Stimulated activated CD8-positive, alpha-beta memory T cell treated with anti-CD3 and anti-CD28 coated beads, Interleukin-2, amount 100 ng/mL, for 1 hour (primary cell): ENCODE measurements at places on chromosomes 2 and 18.

GRCh38 chr2:56382466-56382865, 198.7 kb downstream of the CCDC85A start:
- no peak for DNase-seq

DNA sequence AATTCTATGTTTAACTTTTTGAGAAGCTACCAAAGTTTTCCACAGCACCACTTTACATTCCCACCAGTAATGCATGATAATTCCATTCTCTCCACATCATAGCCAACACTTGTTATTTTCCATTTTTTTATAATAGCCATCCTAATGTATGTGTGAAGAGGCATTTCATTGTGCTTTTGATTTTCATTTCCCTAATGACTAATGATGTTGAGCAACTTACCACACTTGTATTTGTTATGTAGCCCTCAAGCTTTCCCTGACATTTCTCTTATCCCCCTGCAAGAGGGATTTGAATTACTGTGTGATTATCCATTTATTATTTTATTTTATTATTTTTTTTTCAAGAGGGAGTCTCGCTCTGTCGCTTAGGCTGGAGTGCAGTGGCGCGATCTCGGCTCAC, 23.6 kb upstream of the SOS1 start:
- DNase-seq, result no peak

- DNase-seq, result no peak
Observed at GRCh38 chr2:225177098-225177497, 134.8 kb upstream of the DOCK10 start.

DNA sequence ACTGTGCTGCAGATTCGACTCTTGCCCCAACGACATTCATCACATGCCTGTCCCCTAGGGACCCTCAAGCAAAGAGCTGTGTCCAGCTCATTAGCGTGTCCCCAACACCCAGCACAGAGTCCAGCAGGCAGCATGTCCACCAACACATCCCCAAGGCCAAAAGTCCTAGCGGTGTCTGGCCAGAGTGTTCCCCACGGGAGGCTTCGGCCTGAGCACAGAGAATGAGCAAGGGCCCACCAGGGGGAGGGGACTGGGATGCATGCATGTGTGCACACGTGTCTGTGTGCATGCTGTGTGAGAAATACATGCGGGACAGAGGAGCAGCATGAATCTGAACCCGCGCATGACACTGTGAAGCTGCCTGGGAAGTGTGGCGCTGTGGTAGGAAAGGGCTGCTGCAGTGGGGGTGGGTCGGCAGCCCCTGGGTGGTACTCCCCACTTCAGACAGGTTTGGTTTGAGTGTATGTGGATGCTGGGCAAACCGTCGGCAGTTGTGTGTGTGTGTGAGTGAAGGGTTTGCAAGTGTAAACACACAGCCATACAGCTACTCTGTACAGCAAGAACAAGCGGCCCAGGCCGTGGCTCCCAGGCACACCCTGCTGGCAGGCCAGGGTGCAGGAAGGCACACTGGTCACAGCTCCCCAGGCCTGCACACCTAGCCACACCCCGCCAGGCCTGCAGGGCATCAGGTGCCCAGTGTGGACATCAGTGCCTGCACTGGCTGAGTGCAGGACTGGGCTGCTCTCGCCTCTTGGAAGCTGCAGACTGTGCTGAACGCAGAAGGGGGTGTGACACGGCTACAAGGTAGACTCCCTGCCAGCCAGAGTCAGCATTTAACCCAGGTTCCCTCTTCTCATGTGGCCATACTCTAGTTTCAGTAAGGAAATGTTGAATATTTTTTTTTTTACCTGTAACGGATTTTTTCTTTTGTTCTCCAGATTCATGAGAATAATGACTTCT, 19.5 kb upstream of the HES6 start:
- no peak for DNase-seq

DNA sequence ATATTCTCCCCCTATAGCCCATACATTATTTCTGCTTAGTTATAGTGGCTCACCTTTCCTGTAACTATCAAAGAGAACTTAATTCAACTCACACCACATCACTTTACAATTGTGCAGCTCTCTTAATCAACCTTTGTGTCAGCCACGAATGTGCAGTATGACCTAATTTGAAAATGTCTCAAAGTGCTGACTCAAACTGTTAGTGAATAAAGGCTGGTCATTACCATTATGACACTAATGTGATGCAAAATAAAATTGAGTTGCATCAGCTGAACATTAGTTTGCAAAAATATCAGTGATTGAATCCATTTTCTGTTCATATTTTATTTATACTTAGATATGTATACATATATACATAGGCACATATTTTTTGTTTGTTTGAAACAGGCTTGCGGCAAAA, 251.8 kb downstream of the MEIS1 start:
- DNase-seq, result no peak

DNA sequence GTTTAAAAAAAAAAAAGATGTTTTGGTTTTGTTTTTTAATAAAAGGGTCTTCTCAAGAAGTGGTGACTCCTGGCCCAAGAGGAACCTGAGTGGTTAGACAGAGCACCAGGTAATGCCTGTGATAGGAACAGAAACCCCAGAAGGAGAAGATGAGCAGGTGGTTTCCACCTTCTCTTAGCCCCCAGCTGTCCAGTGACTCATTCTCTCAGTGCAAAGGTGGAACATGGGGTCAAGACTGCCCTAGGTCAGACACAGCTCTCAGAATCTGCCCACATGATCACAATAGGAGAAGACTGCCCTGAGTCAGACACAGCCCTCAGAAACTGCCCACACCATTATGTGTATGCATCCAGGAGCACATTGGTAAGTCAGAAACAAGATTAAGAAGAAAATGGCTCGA, 61.8 kb downstream of the TBC1D8 start:
- DNase-seq, result no peak

GRCh38 chr2:31337860-31338259, 76.7 kb downstream of the XDH start:
- DNase-seq, result no peak

GRCh38 chr2:172698041-172698863, 37.4 kb upstream of the RAPGEF4 start:
- DNase-seq, result no peak

- DNase-seq, result no peak
Observed at GRCh38 chr18:26721854-26722564, 143.5 kb downstream of the AQP4 start.

- DNase-seq, result no peak
Observed at GRCh38 chr18:62759704-62760402, 44.5 kb downstream of the PHLPP1 start.

- DNase-seq, result no peak
Observed at GRCh38 chr2:182186132-182186735, 200.6 kb downstream of the PPP1R1C start.

- no peak for DNase-seq
Observed at GRCh38 chr18:35969676-35970075, 2.8 kb upstream of the RMP24 start.

- no peak for DNase-seq
Observed at GRCh38 chr2:102489646-102490045, 16.6 kb downstream of the SLC9A4 start.

DNA sequence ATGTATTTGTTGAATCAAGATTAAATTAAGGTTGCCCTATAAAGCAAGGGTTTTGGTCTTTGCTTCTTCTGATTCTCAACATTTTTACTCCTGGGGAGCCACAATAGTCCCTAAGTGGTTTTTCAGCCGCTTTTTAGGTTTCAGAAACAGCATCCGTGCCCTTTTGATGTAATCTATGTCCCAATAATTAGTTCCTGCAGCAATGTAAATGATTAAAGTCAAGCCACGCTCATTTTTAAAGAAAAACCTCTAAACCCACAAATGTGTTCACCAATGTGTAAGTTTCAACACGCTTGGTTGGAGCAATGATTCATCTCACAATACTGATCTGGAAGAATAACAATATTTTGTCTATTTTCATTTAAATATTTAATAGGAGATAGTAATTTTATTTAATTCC, 5.6 kb downstream of the ARL4C start:
- no peak for DNase-seq

GRCh38 chr18:13500227-13500865, 226.0 kb downstream of the FAM210A start:
- no peak for DNase-seq

DNA sequence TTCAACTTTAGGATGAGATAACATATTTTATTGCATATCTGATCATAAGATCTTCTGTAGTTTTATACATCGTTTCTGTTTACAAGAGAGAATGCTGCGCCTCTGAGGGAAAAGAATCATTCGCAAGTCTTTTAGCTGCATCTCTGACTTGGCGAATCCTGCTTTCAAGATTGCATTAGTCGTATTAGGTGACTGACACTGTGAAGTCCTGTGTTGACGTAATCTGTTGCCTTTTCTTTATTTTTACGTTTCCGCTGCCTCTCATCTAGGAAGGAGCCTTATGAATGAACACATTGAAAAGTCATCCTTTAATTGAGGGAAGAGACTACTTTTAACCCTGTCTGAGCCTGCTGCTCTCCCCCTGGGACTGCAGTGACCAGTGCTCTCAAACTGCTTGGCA, 101.5 kb downstream of the LDLRAD4 start:
- DNase-seq, result no peak

GRCh38 chr2:100244881-100245605, 77.3 kb downstream of the LONRF2 start:
- DNase-seq, result no peak

DNA sequence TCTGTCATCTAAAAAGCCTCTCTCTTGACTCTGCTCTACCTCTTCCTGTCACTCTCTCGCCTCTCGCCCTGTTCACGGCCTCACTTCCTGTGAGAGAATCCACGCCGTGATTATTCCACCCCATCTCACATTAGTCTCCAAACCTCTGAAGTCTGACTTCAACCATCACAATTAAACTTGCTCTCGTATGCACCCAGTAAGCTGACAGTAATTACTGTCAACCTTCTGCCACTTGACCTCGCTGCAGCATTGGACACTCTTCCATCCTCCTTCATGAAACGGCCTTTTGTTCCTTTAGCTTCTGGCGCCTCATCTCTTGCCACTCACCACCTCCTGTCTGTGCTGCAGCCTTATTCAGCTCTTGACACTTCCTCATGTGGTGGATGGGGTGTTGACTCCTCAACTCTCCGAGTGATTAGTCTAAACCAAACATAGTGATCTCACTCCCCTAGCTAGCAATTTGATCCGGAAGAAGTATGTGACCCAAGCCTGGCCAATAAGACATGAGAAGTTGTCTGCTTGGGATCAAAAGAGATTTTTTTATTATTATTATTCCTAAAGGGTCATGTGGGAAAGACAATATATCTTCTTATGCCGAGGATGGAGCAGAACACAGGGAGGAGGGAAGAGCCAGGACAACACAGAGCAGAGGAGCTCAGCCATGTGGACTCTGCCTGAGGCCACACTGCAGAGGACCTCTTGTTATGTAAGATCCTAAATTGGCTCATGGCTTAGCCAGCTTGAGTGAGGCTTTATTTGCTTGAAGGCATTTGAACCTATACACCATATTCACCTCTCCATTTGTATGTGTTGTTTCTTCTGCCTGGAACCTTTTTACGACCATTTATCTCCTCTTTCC, 38.4 kb upstream of the MYO1B start:
- DNase-seq, result peak; percentile 32

DNA sequence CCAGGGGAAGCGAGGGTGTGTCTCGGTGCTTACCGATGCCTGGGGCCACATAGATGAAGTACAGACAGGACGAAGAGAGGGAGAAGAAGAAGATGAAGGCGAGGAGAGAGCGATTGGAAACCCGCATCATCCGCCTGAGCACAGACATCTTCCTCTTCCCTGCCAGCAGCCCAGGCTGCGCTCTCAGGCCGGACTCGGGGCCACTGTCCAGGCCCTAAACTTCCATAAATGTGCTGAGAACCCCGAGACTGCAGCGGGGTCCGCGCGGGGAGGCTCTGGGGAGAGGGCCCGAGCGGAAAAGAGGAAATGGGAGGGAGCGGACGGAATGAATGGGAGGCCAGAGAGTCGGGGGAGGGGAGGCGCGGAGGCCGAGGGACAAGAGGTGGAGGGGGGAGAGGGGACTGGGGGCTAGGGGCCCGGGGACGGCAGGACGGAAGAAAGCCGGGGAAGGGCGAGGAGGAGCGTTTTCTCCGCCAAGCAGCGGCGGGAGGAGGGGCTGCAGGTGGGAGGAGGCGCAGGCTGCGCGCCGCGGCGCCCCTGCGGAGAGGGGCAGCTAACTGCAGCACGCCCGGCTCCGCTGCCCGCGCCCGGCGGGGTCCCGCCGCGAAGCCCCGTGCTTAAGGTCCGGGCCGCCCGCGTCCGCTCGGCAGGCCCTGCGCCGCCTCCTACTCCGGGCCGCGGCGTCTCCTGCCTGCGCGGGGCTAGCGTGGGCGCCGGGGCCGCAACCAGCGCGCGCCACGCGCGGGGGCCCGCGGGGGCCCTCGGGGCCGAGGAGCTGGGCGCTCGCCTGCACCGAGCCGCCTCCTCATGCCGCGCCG, at the start of gene B4GALT6:
B4GALT6 (minus strand) TSS at position 303 of the 818 bp plus-strand sequence; CDS start at position 148, 155 bp downstream.
- DNase-seq, result no peak

DNA sequence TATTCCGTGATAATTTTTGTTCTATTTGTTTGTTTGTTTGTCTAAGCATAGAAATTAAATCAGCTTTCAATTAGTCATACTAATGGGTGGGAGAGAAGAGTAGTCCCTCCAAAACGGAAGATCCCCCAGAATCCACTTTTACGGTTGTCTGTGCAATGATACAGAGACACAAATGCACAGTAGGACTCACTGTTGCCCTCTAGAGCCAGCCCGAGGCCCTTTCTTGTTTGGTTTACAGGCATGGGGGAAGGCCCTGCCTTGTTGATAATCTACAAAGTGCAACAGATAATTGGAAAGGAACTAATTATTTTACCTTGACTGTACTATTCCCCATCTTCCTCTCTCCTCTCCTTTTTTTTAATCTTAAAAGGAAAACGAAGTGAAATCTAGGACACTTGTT, 121.1 kb downstream of the ACOXL start:
- no peak for DNase-seq

DNA sequence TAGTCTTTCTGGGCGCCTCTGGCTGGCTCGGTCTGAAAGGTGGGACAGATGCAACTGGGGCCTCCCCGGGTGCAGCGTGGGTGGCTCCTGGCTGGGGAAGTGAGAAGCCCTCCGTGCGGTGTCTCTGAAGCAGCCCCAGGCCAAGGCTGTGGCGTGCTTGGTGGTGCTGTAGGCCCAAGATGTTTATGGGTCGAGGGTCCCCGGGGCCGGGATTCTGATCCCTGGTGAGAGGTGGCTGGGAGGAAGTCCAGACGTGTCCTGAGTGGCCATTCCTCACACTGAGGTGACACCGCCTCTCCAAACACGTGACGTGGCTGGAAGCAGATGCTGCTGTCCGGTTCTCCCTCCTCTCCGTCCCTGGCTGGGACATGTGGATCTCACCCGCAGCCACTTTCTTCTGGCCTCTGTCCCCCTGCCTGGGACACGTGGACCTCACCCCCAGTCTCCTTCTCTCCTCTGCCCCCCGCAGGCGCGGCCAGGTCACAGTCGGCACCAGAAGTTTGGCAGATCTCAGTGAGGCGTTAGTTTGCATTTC, 12.6 kb downstream of the RTP5 start:
- DNase-seq, result no peak

DNA sequence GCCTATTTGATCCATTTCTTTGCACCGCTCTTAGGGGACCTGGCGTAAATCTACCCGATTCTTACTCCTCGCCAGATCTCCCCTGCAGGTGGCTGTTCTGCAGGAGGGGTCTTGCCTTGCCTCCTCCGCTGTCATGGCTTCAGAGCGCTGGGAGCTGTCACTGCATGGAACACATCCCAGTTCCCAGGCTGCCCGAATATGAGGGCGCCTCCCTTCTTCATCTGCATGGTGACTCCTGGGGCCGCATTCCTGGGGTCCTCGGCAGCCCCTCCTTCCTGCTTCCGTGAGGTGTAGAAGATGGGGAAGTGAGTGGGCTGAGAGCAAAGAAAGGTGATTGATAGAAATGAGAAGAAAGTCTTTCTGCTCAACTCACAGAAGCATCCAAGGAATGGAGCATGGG, 27.3 kb upstream of the COPS8 start:
- DNase-seq, result no peak
